CD14-positive monocyte (primary cell): ENCODE measurements at places on chromosomes 11 and 22.
A peak's percentile ranks its signal among the peaks of the same experiment; 100 is the strongest.

DNA sequence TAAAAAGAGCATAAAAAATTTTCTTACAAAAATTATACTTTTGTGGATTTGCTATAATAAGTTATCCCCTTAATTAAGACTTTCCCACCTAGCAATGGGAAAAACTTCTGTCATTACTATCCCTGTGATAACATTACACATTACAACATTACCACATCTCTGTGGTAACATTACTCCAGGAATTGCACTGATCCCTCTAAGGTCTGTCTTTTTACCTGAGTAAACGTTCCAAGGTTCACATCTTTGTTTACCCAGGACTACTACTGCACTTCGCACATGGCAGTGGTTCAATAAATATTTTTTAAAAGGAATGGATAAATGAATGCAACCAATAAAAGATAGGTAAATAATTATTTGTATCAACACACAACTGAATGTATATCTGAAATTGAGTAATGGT is 92.4 kb upstream of the NOX4 start:
- no peak for DNase-seq

GRCh38 chr22:44002997-44003396 is 21.1 kb upstream of the PARVB start:
- no peak for DNase-seq

DNA sequence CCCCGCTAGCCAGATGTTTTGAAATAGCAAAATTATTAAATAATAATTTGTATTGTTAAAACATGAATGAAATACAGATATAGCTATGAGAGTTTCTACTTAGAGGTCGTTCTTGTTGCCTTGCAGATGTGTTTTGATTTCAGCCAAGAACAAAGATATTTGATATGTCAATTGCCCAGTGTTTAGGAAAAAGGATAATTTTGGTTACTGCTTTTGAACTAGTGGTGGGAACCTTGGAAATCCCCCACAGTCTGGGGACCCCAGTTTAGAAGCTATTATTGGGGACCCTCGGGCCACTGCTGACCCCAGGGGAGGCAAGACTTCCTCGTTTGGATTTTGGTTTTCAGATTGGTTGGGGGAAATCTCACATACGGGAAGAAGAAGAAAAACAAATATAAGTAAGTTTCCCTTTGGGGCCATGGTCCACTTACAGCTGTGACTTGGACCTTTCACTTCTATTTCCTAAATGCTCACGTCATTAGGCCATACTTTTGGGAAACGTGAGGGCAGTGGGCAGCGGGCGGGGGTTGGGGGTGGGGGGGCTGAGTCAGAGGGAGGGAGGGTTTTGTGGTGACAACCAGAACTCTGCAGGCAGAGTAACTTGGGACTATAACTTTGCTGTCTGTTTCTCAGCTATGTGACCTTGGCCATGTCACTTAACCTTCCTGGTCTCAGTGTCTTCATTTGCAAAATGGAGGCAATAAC is 37.0 kb downstream of the LDLRAD3 start:
- peak; percentile 30 for DNase-seq

- DNase-seq: no peak
Observed at GRCh38 chr11:129375751-129376657, at the start of gene BARX2. Gene BARX2 (plus strand): TSS chr11:129375848. CDS start chr11:129376036, 188 bp downstream.

- no peak for DNase-seq
Observed at GRCh38 chr11:77173494-77173893, 45.4 kb downstream of the MYO7A start.

GRCh38 chr11:74506823-74507222 is 13.3 kb upstream of the LIPT2 start:
- DNase-seq: no peak

GRCh38 chr11:56764976-56765375 is 16.5 kb upstream of the OR9G4 start:
- no peak for DNase-seq

DNA sequence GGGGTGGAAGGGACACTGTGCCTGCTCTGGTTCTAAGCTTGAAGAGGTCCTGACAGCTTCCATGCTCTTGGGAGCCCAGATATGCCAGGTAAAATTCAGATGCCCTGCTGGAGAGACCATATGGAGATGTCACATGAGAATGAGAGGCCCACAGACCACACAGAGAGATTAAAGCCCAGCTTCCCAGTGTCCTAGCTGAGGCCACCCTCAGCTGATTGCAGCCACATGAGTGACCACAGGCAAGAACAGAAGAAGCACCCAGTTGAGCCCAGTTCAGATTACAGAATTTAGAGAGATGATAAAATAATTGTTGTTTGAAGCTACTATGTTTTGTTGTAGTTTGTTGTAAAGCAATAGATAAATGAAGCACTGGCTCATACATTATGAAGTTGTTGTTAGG is 14.4 kb upstream of the PVALB start:
- no peak for DNase-seq

- no peak for DNase-seq
Observed at GRCh38 chr11:92332986-92333385, 108.4 kb downstream of the FAT3 start.

DNA sequence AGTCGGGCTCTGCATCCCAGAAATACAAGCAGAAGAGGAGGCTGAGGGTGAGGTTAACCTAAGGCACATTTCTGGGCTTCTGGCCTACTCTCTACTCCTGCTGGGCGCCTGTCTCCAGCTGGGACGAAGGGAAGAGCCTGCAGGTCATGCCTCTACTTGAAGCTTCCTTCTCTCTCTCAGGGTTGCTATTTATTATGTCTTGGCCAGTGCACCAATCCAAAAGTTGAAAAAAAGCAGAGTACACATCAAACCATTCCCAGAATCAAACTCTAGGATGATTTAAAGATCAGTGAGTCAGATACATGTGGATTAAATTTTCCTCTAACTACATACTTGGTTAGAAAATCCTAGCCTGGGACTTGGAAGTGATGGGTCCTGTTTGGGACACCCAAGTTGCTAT is 60.2 kb upstream of the CDON start:
- DNase-seq: no peak

DNA sequence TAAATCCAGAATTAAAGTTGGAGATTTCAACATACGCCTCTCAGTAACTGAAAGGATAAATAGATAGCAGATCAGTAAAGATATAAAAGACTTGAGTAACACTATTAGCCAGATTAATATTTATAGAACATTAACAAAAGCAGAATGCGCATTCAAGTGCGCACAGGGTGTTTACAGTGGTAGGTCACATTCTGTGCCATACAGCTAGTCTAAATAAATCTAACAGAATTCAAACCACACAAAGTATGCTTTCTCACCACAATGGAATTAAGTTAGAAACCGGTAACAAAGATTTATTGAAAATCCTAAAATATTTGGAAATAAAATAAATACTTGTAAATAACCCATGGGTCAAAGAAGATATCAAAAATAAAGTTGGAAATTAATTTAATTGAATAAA is 341.0 kb downstream of the DYNC2H1 start:
- no peak for DNase-seq

DNA sequence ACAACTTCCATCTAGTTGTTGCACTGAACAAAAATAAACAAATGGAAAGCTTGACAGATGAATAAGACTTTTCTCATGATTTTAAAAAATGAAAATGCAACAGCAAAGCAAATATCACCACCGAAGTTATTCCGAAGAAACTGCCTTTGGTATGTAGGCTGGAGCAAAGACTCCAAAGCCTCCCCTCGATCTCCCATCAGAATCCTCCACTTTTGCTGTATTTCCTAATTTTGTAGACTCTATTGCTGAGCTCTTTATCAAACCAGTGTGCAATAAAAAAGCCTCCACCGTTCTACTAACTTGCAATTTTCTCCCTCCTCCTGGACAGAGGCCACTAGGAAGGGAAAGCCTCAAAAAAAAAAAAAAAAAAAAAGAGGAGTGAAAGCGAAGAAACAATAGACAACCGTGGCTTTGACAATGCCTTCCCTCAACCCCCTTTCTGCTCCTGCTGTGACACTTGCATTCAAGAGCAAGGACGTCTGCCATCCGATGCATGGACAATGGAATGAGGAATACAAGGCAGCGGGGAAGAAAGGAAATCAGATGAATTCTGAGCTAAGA is 190.9 kb upstream of the BLID start:
- no peak for DNase-seq

DNA sequence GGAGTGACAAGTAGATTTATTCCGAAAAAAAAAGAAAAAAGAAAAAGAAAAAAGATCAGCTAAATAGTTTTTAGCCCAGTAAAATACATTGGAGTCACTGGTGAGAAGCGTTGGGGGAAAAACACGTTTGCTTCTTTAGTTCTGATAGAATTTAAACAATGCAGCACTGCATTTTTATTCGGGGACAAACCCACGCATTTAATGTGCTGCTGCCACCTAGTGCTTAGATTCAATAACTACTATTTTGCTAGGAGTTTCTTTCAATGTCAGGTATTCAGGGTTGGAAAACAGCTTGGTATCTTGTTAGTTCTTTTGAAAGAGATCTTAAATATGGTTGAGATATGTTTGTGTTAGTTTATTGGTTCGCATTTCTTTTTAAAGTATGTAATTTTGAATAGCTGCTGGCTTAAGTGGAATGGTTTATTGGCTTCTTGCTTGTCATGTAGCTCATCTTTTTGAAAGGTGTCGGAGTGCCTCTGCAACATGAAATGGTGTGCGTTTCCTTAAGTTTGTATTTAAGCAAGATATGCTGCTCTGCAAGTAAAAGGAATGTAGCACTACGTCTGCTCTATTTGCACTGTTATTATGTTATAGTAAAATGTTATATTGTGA is 41.9 kb downstream of the SVIP start:
- DNase-seq: peak; percentile 24

DNA sequence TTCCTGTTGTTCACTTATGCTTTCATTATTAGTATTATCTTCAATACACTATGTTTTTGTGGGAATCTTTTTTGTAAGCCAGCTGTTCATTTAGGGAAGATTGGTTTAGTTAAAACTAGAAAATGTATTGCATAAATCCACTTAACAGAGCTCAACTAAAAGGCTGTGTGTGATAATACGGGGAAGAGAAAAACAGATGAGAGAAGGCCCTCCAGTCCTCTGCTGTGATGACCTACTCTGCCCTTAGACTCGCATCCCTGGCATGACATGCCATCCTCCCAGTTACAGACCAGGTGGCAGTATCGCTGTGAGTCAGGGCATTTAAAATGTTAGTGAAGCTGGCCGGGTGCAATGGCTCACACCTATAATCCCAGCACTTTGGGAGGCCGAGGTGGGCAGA is 173.4 kb upstream of the TTC12 start:
- DNase-seq: no peak

GRCh38 chr11:114259551-114259983 is 36.6 kb upstream of the NNMT start:
- no peak for DNase-seq

- DNase-seq: no peak
Observed at GRCh38 chr22:37558815-37559214, 1.5 kb upstream of the CDC42EP1 start.

- no peak for DNase-seq
Observed at GRCh38 chr11:44627165-44627789, 61.8 kb downstream of the CD82 start.

GRCh38 chr11:111707039-111707690 is 59.0 kb downstream of the PPP2R1B start:
- no peak for DNase-seq

DNA sequence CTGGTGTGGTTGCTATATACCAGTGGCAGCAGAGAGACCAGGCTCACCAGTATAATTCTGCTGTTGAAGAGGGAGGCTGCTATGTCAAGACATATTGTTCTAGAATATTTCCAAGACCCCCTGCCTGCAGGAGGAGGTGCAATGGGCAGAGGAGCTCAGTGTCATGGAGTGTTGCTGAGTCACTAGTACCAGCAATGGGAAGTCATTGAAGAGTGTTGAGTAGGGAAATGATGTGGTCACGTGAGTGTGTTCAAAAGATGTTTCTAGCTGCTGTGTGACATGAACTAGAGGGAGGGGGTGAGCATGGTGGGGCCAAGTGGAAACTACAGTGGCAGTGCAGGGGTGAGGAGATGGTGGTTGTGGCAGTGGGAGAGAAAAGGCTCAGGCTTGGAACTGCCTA is 76.3 kb upstream of the BIRC3 start:
- DNase-seq: no peak

GRCh38 chr22:47111626-47112581 is 349.5 kb downstream of the TBC1D22A start:
- no peak for DNase-seq

DNA sequence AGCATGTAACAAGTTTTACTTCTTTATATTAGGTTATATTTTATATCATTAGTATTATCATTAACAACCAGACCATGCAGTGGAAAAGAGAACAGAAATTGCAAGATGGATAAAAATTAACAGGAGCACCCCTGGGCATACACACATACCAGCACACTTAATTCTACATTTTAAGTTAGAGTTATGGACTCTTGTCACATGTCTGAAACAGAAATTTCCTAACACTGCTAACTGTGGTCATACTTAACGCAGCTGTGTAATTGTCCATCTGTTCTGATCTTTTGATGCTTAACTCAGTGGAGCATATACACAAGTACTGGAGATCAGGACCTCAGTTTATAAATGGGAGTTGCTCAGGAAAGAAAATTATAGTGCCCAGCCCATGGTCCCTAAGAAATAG is 358 bp downstream of the OR52H1 start:
- no peak for DNase-seq

- DNase-seq: no peak
Observed at GRCh38 chr11:90178751-90179150, 44.1 kb downstream of the CHORDC1 start.

GRCh38 chr11:74226907-74227306 is 55.8 kb downstream of the PPME1 start:
- no peak for DNase-seq

GRCh38 chr11:86152006-86152862 is 83.3 kb upstream of the PICALM start:
- no peak for DNase-seq

DNA sequence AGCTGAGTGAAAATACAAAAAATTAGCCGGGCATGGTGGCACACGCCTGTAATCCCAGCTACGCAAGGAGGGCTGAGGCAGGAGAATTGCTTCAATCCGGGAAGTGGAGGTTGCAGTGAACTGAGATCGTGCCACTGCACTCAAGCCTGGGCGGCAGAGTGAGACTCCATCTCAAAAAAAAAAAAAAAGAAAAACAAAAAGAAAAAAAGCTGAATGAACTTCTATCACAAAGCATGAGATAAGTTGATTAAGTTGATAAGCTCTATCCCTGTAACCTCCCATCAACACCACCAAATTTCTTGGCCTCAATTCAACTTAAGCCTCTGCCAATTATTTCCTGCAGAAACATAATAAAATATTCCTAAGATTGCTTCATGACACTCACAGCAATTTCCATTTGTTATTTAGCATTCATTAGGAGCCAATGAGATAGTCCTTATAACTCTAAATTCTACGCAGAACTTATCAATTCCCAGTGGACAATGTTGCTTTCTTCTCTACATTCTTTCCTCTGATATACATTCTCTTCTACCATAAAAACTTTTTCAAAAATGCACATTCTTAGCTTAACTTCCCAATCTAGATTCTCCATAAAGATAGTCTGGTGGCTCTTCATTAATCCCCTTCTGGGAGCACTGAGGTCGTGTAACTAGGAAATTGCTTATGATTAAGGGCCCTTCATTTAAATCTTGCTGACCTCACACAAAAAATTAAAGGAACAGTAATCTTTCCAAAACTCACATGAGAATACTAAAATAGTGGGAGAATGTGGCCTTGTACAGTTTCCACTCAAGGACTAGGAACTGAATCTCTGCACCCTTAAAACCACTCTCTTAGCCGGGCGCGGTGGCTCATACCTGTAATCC is 2.9 kb downstream of the AMBRA1 start:
- DNase-seq: no peak
